ENCODE measurements at places on chromosomes 7 and 10. TPM values are rescaled to one million over a fixed set of nuclear protein-coding genes. Genes with fewer than 3 reads are reported as not detected.
A peak's percentile ranks its signal among the peaks of the same experiment; 100 is the strongest.

GRCh38 chr7:2644562-2645273 is 12.9 kb downstream of the TTYH3 start:
- DNase-seq = peak; percentile 43

DNA sequence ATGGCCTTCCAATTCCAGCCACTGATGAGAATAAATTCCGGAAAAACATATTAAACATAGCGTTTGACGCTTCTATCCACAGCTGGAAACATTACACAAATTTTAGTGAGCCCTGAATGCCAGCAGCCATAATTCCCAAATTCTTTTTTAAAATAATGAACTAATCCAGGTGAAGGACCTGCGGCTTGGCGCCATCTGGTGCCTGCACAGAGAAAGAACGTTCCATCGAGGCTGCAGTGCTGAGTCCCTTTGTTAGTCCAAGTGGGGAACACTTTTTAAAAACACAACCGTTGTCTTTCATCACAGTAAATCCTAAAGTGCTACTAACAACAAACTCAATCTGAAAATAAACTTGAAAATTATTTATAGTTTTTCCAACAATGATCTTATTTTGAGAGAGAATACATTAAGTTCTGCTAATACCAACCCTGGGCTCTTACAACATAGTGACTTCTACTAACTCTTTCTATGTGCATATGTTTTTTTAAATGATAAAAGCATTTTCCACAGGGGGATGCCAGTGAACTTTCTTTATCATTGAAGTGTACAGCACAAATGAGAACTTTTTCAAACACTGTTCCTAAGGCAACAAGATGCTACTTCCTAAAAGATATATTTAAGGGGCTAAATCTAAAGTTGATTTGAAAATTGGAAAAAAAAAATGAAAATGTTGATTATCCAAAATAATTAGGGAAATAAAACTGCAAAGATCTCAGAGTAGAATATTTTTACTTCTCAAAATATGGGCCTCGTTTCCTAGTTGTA is 166.9 kb upstream of the RNF32 start:
- no peak for DNase-seq

GRCh38 chr7:69962186-69963065 is 364.2 kb downstream of the AUTS2 start:
- no peak for DNase-seq

DNA sequence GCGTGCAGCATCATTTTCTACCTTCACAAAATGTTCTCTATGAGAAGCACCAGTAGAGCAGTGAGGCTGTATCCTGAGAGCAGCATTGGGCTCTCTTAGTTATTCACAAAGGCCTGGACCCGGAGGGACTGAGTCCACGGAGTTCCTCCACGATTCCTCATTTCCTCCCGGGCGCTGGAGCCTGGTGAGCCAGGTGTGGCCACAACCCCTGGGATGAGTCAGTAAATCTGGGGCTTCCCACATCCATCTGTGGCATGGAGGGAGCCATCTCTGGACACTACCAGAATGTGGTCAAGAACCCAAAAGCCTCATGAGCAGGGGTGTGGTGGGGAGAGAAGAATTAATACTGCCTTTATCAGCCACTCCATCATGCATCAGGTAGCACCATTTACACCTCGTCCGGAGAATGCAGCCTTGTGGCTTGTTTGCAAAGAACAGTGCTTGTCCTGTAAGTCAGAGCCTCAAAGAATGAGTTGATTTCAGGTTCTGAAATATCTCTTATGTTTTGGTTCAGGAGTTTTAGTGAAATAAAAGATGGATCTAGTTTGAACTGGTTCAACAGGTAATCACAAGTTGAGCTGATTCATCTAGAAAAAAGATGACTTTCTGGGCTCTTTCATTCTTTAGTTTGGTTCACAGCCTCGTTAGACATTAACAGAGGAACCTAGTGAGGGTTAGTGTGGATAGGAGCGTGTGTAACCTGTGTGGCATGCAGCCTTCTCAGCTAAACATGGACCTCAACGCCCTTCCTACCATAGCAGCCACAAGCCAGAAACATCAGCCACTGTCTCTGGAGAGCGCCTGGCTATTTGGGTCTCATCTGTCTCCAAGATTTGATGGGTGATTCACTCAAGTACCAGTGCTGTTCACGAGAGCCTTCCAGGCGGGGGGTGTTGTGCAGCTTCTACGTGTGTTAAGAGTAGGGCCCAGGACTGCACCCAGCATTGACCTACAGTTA is 95.2 kb downstream of the WDR37 start:
- no peak for DNase-seq

- no peak for DNase-seq
Measured at GRCh38 chr10:8034466-8035005, 20.0 kb upstream of the GATA3 start.

DNA sequence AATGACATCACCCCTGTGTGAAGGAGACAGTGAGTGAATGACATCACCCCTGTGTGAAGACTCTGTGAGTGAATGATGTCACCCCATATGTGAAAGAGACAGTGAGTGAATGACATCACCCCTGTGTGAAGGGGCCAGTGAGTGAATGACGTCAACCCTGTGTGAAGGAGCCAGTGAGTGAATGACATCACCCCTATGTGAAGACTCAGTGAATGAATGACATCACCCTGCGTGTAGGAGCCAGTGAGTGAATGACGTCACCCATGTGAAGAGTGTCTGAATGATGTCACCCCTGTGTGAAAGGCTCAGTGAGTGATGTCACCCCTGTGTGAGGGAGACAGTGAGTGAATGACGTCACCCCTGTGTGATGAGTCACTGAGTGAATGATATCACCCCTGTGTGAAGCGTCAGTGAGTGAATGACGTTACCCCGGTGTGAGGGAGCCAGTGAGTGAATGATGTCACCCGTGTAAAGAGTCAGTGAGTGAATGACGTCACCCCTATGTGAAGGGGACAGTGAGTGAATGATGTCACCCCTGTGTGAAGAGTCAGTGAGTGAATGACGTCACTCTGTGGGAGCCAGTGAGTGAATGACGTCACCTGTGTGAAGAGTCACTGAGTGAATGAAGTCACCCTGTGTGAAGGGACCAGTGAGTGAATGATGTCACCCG is 478.1 kb downstream of the PTPRN2 start:
- DNase-seq = peak; percentile 12

Gene TRIM50
- 2.2 TPM for total RNA-seq

Gene NPY4R2
- total RNA-seq = not detected

Gene HIPK2
- total RNA-seq = 35.3 TPM
